GM23248 (cell line): ENCODE measurements at places on chromosomes 12 and 14. TPM values are rescaled to one million over a fixed set of nuclear protein-coding genes. Genes with fewer than 3 reads are reported as not detected.
A peak's percentile ranks its signal among the peaks of the same experiment; 100 is the strongest.

GRCh38 chr12:75655315-75655806 lies 144.0 kb upstream of the KRR1 start:
- no peak for DNase-seq

- peak; percentile 46 for DNase-seq
These were observed 196.2 kb upstream of the HMGA2 start for GRCh38 chr12:65628061-65628460.

GRCh38 chr14:94004015-94004414 lies 6.9 kb downstream of the CCDC197 start:
- DNase-seq: no peak

DNA sequence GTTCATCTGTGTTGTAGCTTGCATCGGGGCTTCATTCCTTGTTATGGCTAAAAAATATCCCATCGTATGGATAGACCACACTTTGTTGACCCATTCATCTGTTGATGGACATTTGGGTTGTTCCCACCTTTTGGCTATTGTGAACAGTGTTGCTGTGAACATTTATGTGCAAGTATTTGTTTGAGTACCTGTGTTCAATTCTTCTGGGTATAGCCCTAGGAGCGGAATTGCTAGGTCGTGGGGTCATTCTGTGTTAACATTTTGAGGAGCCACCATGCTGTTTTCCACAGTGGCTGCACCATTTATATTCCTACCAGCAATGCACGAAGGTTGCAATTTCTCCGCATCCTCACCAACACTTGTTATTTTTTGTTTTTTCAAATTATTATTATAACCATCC lies 23.0 kb upstream of the NCOR2 start:
- DNase-seq: no peak

DNA sequence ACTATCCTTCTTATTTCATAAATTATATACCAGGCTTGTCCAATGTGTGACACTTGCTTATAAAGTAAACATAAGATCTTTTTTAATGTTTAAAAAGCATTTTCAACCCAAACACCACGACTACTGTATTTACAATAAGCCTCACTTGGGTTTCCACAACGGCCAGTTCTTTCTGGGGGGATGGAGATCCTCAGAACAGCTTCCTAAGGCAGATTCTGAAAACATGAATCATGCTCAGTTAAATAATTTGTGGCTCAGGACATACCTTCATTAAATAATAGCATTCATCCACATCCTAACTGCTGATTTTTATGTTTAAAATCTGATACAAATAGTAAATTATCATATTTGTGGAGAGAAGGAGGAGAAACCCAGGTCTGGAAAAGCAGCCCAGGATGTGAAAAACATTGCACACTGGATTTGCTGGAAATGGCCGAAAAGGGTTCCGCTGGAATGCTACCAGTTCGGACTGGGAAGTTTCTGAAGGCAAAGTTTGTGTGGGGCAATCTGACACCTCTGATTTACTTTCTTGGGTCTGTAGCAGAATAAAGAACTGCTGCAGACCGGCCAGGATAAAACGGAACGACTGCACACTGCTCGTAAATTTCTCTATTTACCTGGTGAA lies 597 bp downstream of the GLT8D2 start:
- DNase-seq: peak; percentile 74

DNA sequence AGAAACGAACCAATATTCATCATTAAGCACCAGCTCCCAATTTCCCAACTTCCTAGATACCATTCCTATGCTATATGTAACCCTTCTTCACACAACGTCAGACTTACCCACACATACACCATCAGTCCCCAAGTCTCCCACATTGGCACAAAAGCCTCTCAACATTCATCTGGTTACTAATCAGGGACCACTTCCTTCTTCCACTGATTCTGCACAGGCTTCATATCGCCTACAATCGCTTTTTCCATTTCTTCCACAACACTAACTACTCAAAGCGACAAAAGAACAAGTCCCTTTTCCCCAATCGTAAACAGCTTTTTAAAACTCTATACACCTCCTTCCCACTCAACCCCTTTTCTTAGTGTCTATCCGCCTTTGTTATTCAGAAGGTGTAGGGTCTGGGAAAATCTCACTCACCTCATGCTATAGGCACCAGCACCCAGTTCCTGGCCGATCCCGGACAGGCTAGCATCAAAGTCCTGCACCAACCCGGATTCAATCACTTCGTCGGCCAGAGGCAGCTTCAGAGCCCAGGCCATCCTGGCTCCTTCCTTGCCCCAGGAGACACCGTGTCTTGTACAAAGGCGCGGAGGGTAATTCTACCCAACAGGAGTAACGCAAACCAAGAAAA lies 936 bp downstream of the TFCP2 start:
- DNase-seq: peak; percentile 58

DNA sequence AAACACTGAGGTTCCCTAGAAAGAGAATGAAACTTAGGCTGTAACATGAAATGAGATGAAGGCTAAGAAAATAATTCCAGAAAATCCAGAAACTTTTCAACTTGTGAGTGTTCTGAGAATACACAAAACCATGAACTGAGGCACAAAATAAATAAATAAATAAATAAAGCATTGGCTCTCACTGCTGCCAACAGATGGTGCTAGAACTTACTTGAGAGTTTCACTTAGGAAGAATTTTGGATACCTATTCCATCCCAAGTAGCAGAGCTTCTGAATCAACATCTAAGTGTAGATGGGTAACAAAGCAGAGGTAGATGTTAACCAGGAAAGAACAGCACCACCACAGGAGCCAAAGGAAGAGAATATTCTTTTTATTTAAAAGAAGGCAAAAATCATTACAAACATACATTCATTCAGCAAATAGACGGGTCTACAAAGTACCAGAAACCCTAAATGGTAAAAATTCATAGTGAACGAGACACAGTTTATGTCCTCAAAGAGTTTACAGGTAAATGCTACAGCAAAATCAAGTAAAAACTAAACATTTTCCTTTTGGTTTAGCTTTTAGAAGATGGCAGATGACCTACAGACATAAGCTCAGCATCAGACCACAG lies 16.7 kb downstream of the EPS8 start:
- peak; percentile 55 for DNase-seq

- DNase-seq: peak; percentile 90
These were observed 17.2 kb upstream of the POC1B start for GRCh38 chr12:89542912-89543592.

- DNase-seq: no peak
These were observed 127.3 kb downstream of the EFCAB11 start for GRCh38 chr14:89827265-89827664.

DNA sequence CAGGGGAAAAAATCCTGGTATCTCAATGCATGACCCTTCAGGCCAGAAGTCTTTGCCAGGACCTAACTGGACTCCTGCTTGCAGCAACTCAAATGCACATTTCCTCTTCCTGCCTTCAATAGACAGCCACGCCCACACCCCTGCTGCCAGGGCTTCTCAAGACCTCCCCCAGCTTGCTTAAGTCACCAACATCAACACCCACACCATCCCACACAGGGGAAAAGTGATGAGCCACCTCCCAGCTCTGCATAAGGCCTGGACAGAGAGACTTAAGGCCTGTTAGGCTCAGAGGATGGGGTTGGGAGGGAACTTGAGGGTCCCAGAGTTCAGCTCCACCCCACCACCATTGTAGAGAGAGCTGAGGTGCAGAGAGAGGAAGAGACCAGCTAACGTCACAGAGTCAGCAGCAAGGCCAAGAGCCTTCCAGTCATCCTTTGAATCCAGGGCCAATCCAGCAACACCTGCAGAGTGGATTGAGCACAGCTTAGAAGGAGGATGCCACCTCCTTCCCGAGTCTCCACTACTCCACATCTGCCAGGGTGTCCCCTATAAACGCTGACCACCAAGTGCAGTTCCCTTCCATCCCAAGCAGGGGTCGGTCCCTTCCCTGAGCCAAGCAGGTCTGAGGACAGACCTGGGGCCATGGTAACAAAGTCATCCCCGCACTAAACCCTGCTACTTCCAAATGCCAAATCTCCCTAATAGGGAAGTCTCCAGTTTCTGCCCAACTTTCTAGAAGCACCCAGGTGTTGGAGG lies 50.0 kb downstream of the KDM2B start:
- peak; percentile 81 for DNase-seq

GRCh38 chr12:113060336-113060960 lies 3.9 kb downstream of the DTX1 start:
- no peak for DNase-seq

DNA sequence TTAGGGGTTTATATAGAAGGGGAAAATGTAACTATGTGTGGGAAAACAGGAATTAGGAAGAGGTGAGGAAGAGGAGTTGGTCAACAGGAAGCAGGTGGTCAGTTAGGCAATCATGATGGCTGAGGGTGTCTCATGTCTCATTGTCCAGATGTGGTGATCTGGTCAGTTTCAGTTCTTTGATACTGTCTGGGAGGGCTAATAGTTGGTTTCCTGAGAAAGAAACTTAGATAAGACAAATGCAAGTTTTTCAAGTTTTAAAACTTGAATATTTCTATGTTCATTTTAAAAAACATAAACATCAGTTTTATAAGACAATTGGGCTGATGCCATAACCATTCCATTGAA lies 1121.8 kb upstream of the USP15 start:
- DNase-seq: no peak

VEZT gene
- polyA plus RNA-seq: 36.3 and 36.9 TPM in 2 replicates

EPYC gene
- polyA plus RNA-seq: not detected in 2 replicates

POTEG gene
- not detected in 2 replicates for polyA plus RNA-seq
